ENCODE measurements at places on chromosomes 12 and 14.

DNA sequence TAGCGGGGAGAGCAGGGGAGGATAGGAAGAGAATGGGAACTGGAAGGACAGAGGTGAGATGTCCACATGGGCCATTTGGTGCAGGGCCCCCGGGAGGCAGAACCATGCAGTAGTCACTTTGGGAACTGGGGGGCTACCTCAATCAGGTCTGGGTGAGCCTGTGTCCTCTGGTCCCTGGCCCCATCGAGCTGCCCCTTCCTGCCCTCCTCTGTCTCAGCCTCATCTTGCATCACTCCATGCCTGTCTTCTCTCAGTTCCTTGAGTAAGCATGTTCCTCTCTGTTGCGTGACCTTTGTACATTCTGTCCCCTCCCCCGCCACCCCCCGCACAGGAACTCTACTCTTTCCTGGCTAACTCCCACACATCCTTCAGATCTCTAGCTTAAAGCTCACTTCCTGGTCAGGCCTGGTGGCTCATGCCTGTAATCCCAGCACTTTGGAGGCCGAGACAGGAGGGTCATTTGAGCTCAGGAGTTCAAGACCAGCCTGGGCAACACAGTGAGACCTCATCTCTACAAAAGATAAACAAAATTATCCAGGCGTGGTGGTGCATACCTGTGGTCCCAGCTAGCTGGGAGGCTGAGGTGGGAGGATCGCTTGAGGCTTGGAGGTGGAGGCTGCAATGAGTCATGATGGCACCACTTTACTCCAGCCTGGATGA is 23.2 kb downstream of the FOS start:
- DNase-seq: no peak

- no peak for DNase-seq
Observed at GRCh38 chr12:5140190-5140589, 96.5 kb downstream of the KCNA5 start.

GRCh38 chr12:75177997-75178396 is 31.6 kb downstream of the KCNC2 start:
- no peak for DNase-seq

GRCh38 chr14:59294662-59294992 is 106.2 kb downstream of the DAAM1 start:
- DNase-seq: no peak

DNA sequence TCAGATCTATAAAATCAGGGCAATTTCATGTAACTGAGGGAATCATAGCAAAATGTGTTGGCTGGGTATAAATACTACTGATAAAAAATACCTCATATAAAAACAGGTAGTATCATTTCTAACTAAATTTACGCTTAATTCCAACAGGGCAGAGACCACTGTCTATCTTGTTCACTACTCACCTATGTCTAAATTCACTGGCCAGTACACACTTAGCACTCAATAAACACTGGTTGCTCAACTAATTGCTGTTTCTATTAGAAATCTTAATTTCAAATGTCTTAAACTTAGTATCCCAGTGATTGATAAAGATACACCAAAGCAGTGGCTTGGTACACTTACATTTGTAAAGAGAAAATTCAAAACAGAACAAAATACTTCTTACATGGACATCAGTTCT is 55.6 kb downstream of the HNRNPC start:
- DNase-seq: no peak

DNA sequence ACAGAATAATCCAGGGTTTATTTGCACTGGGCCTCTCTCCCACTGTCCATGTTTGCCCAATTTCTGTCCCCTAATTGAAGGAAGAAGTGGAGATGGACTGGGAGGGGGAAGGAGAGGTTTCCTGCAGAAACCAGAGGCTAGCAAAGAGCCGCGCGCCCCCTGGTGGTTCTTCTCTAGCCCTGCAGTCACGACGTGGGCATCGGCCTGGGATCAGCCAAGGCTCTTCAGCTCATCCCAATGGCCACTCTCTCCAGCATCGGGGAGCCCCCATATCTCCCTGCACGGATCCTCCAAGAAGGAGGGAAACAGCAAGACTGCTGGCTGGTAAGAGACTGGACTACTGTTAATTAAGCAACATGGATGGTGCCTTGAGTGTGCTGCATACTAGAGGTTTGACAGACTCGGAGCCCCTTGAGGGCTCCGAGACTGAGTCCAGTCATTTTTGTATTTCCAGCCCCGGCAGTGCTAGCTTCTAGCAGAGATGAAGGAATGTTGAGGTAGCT is 18.7 kb downstream of the ZBTB39 start:
- peak; percentile 74 for DNase-seq

DNA sequence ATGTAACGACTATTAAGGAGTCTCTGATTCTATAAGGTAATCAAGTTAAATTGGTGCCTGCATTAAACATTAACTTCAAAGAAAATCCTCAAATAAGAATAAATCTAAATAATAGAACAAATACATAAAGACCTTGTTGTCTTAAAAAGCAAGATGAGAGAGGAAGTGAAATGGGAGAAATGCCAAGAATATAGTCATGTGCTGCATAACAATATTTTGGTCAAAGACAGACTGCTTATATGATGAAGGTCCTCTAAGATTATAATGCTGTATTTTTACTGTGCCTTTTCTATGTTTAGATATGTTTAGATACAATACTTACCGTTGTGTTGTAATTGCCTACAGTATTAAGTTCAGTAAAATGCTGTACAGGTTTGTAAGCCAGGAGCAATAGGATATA is 213.6 kb downstream of the C12orf42 start:
- no peak for DNase-seq

Data from anterior cingulate cortex (tissue), 58 donors.